GM23338 (cell line): ENCODE measurements at places on chromosomes 11 and 22. TPM values are rescaled to one million over a fixed set of nuclear protein-coding genes. Genes with fewer than 3 reads are reported as not detected.

GRCh38 chr22:46023558-46023981 lies 46.6 kb upstream of the WNT7B start:
- no peak for DNase-seq

- no peak for DNase-seq
These were observed 2.0 kb downstream of the HSCB start for GRCh38 chr22:28743852-28744251.

GRCh38 chr11:103681855-103682254 lies 354.6 kb upstream of the DDI1 start:
- peak; percentile 22 for DNase-seq

DNA sequence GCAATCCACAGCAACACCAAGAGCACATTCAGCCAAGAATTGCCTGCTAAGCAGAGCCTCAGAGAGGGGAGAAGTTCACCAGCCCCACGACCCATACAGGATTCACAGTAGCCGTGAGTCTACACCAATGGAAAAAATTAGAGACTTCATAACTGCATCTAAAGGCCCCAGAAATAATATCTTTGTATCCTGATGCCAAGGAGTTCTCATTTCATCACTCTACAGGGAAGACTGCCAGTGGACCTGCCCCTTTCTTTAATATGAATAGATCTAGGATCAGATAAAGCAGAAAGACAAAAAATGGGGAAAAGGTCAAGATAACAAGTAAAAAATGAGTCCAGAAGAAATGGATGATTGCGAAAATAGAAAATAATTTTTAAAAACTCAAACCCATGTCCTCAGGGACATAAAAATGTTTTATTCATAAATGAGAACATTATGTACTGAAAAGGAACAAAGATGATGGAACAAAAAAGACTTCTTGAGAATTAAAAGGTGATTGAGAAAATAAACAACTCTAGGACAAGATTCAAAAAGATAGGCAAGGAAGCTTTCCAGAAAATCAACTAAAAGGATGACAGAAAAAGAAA lies 9.5 kb downstream of the APOL3 start:
- no peak for DNase-seq

The COA4 gene
- polyA plus RNA-seq, result 166 and 174 TPM in 2 replicates

The OR52I2 gene
- polyA plus RNA-seq, result 0.03 TPM in 1 of 2 replicates, not detected in the other

The ST3GAL4 gene
- 10.1 and 10.8 TPM in 2 replicates for polyA plus RNA-seq

The THY1 gene
- 461 and 490 TPM in 2 replicates for polyA plus RNA-seq
